Fibroblast of skin of right quadriceps (primary cell): ENCODE measurements at places on chromosomes 7 and 10.

GRCh38 chr7:112573302-112574039 lies 92.7 kb downstream of the LSMEM1 start:
- DNase-seq = no peak

DNA sequence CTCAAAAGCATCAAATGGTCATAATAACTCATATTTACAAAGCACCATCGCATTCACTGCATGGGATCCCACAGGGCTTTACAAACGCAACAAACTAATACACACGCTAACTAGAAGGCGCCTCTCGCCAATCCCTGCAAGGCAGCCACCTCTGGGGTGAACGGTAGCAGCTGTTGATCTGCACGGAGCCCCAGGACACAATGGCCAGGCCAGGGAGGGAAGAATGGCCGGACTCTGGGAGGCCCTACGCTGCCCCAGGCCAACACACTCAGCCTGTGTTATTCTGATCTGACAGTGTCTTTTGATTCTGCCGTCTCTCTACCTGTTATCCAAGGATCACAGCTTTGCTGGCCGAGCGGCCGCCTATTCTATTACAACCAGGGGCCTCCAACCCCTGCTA lies 41.8 kb downstream of the HABP2 start:
- DNase-seq = no peak

- DNase-seq = peak; percentile 73
These were observed 301.5 kb downstream of the ZEB1 start for GRCh38 chr10:31620226-31621151.

- DNase-seq = no peak
These were observed 78.7 kb upstream of the PPP2R2D start for GRCh38 chr10:131822013-131822691.
